ENCODE measurements at places on chromosomes 1 and 21.

DNA sequence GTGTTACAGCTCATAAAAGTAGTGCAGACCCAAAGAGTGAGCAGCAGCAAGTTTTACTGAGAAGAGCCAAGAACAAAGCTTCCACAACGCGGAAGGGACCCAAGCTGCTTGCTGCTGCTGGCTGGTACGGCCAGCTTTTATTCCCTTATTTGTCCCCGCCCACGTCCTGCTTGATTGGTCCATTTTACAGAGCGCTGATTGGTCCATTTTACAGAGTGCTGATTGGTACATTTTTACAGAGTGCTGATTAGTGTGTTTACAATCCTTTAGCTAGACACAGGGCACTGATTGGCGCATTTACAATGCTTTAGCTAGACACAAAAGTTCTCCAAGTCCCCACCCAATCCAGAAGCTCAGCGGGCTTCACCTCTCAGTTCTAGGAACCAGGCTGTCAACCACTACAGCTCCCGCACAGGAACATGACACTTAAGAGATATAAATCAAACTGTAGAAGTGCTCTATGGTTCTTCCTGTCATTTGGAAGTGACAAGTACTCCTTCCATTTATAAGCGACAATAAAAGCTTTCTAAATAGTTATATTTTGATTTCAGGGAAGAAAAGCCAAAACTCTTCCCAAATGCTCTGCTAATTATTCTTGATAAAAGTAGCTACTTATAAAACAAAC is 28.5 kb downstream of the RNF115 start:
- DNase-seq = no peak

GRCh38 chr1:93080179-93080823 is 1.2 kb downstream of the MTF2 start:
- DNase-seq = no peak

- no peak for DNase-seq
Observed at GRCh38 chr21:15935530-15935929, 205.7 kb downstream of the USP25 start.

GRCh38 chr1:118878661-118879060 is 109.5 kb downstream of the TBX15 start:
- DNase-seq = no peak

DNA sequence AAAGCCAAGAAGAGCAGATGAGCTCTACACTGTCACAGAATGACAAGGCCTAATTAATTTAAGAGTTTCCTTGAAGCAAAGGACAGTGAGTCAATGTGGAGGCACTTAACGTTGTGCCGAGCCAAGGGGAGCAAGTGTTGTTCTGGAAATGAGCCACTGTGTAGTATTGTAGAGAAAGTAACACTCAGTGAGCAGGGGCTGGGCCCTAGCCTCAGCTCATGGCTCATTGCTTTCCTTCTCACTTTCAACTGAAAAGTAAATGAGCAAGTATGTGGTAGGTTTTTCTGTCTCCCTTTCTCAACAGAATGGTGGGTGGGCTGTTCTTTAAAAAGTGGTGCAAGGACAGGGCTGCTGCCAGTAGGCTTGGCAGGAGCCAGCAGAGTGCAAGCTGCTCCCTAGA is 11.8 kb upstream of the KIAA0040 start:
- DNase-seq = no peak

DNA sequence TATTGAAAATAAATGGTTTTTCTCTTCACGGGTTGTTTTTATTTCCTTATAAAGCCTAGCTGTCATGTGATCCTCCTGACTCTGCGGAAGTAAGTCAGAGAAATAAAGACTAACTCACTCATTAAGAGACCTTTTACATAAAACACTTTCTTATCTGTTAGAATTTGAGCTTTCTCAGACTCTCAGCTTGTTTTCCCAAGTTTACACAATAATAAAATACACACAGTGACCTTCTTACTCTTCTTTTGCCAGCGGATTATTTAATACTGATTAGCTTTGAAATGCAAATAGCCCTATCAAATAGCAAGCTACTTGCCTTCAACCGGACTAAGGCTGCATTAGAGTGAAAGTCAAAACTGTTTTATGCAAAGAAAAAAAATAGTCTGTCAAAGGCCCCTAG is 45.5 kb upstream of the CXADR start:
- DNase-seq = no peak

GRCh38 chr1:166170726-166171125 is 3.9 kb upstream of the FAM78B start:
- DNase-seq = no peak

DNA sequence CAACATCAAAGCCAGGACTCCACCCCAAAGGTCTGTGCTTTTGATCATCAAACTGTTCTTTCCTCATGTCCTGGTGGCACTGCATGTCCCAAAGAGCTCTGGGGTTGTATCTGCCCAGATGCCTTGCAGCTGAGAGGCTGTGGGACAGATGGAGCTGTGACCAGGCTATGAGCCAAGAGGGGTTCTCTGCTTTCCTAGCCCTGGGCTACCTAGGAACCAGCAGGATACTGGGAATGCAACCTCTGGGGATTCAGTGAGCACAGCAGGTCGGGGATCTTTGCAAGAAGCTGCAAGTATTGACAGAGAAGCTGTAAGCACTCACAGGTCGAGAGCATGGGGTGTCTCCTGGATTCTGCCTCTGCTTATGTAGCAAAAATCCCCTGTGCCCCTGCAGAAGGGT is 186.6 kb downstream of the GRIK3 start:
- no peak for DNase-seq

GRCh38 chr21:46552865-46553379 is 52.0 kb downstream of the S100B start:
- DNase-seq = no peak

GRCh38 chr21:43912500-43912899 is 47.5 kb downstream of the AGPAT3 start:
- no peak for DNase-seq

- no peak for DNase-seq
Observed at GRCh38 chr1:3507636-3508275, 53.3 kb downstream of the ARHGEF16 start.

- no peak for DNase-seq
Observed at GRCh38 chr1:154760469-154760933, 109.6 kb downstream of the KCNN3 start.

DNA sequence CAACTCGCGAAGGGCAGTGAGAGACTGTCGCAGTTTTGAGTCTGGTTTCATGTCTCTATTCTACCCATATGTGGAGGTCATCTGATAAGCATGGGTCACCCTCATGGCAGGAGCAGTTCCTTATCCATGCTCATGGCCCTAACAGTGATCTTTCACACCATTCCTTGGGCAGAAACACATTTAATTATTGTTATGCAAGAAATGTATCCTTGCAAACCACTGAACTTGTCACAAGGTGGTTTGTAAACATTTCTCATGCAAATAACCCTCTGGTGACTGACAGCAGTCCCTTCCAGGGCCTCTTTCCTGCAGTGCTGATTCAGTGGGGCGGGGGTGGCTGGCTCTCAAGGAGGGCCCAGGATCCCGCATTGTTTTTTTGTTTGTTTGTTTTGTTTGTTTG is 421.4 kb upstream of the RUNX1 start:
- no peak for DNase-seq

DNA sequence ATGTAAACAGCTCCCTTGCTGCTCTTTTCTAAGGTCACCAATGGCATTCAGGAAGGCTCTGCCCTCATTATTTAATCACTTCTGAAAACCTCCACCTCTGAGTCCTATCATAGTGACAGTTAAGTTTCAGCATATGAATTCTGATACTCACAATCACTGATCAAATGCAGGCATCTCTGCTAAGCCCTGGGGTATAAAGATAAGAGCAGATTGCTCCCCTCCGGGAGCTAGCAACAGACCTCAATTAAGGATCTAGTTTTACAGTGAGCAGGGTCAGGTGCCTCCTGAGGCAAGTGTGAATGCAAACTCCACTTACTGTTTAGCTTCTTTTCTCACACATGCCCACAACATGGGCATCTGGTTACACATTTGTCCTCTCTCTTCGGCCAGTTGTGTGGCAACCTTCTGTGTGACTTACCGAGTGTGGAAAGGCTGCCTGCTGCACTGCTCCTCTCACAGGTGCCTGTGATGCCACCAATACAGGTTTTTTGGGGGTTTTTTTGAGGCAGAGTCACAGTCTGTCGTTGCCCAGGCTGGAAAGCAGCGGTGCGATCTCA is 15.0 kb downstream of the IL10RB start:
- DNase-seq = no peak

DNA sequence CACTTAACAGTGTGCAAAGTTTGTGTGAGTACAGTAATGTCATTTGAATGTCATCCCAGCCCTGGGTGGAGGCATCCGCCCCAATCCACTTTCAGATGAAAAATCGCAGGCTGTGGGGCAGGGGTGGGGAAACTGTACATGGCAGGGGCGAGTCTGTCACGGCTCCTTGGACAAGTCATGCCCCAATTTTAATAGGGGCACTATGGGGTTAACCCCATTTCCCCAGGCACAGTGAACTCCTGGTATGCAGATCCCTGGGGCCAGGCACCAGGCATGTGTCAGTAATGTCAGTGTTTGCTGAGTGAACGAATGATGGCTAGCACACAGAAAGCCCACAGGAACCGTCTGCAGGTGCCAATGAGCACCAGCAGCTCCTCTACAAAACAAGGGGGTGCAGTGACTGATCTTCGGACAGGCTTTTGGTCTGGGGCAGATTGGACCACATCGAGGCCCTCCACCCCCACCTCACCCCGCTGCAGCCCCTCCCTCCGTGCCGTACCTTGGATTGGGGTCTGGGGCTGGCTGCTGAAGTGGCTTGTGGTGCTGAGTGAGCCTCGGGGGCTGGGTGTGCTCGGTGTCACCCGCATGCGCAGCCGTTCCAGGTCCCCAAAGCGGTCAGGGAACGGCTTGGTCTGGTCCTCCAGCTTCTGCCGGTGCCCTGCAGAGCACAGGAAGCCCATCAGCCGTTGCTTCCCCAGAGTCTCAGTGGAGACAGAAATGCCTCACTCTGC is 23.2 kb downstream of the RUNX3 start:
- no peak for DNase-seq

DNA sequence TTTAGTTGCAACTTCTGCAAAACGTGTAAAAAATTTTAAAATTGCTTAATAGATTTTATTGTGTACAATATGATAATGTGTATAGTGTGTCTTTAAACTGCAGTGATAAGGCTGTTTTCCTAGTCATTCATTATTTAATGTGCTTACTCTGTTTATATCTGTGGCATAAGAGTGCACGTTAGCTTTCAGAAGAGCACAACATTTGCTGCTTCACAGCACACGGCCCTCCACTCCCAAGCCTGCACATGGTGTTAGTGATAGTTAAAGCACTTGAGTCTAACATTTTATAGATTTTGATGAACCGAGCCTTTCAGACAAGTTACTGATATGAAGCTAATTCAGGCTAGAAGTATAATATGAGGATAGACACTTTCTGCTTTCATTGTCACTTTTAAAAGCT is 120.6 kb downstream of the ADGRL2 start:
- DNase-seq = no peak

GRCh38 chr1:215583185-215583749 is 16.2 kb downstream of the KCTD3 start:
- no peak for DNase-seq

- DNase-seq = no peak
Observed at GRCh38 chr1:171566467-171566866, 55.6 kb upstream of the MYOCOS start.

DNA sequence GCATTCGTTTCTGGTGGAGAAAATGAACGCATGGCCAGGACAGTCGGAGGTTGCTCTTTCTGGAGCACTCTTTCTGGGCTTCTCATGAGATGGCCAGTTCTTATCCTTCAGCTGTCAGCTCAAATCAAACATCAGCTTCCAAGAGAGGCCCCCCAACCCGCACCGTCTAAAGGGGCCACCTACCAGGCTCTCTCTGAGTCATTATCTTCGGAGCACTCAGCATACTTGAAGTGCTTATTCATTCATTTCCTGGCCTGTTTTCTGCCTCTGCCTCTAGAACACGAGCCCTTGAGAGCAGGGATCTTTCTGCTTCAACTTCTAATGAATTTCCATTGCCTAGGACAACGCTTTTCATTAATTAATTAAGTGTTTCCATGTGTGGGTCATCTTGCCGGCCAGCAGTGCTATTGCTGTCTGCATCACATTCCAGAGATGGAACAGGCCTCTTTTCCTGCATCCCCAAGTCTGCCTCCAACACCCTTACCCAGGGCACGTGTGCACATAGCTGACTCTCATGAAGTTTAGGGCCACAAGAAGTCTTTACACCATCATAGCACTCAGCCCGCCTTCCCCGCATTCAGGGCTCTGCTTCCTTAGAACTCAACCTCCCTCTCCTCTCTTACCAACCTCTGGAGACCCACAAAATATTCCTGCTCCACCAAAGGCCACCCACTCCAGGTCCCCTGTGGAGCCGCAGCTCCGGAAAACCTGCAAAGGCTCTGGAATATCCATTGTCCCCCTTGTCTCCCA is 52.1 kb upstream of the LAPTM5 start:
- no peak for DNase-seq

DNA sequence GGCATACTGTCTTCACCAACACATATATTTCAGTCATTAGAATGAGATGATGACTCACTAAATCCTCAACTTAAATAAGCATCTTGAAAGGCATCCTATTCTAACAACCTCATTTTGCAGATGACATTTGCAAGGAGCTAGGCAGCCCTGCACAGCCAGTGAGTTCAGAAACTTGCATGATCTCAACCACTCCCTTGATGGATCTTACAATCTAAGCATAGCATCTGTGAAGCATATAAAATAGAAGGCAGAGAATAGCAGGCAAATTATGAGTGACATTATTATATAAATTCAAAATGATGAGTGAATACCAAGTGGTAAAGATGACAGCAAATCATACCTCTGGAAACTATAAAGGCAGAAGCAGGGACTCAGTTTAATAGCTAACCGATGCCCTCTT is 31.6 kb downstream of the KRTAP20-3 start:
- DNase-seq = no peak

DNA sequence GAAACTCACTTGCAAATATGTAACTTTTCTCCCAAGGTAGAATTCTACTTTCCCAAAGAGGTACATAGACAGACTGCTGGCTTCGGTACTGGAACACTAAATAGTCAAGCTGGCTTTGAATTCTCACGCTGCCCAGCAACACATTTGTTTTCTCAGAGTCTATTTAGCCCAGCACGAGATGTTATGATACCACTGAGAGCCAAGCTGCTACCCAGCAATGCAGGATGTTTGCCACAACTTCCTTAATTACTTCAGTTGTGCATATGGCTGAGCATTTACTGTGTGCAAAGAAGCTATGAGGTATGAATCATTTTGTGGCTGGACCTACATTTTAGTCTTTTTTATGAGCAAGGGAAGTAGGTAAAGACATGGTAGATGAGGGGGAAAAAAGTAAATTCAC is 793.2 kb downstream of the PLA2G4A start:
- no peak for DNase-seq

- no peak for DNase-seq
Observed at GRCh38 chr1:230188826-230189225, 121.8 kb downstream of the GALNT2 start.

DNA sequence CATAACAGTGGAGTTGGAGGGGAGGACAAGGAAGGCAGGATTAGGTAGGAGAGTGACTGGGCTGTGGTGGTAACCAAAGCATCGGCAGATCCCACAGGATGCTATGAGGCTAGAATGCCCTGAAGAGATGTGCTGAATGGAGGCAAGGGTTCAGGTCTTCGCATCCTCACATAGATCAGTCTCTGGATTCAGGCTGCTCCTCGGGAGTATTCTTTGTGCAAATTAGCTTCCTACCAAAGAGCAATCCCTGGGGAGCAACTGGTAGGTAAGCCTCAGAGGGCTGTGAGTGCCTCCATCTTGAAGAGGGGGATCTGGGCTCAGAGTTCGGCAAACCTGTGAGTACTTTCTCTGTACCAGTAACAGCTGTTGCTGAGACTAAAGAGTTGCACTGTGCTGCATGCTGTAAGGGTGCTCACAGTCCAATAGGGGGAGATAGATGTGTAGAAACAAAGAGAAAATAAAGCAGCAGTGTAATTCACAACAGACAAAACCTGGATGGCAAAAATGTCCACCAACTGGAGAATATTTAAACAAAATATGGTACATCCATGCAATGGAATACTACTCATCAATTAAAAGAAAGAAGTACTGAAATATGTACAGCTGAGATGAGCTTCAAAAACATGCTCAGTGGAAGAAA is 322.4 kb upstream of the DEPDC1 start:
- DNase-seq = no peak
